ENCODE measurements at places on chromosomes 6 and 20. TPM values are rescaled to one million over a fixed set of nuclear protein-coding genes. Genes with fewer than 3 reads are reported as not detected.

GRCh38 chr6:113805173-113805790 lies 51.9 kb upstream of the MARCKS start:
- H3K4me3 ChIP-seq = no peak overlapping the region
- H3K4me1 ChIP-seq = no peaks in the 10 kb centered on the region
- no peak overlapping the region for H3K27ac ChIP-seq

GRCh38 chr6:21317642-21318041 lies 275.9 kb upstream of the SOX4 start:
- H3K27me3 ChIP-seq = no peaks in the 10 kb centered on the region
- H3K27ac ChIP-seq = peak overlapping the region; percentile 46
- peaks cover 9% of the 10 kb centered on the region for H3K4me1 ChIP-seq
- DNase-seq = no peak
- no peak overlapping the region for H3K4me3 ChIP-seq

DNA sequence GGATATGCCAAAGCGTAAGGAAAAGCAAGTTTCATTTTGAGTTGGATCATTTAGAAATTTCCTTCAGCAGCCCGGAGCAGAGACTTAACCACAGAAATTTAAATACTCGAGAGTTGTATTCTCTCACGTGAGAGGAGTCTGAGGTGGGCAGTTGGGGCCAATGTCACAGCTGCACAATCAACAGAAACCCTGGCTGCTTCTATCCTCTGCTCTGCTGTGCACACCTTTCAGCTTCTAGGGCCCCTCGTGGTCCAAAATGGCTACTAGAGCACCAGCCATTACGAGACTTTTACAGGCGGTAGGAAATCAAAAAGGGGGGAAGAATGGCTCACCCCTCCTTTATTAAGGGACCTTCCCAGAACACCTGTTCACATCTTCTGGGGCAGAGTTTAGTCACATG lies 153.9 kb downstream of the TAF4 start:
- H3K27ac ChIP-seq = no peak overlapping the region
- no peak overlapping the region for H3K4me3 ChIP-seq
- H3K27me3 ChIP-seq = peaks cover 5% of the 10 kb centered on the region
- H3K4me1 ChIP-seq = no peaks in the 10 kb centered on the region

RAD21L1 gene
- total RNA-seq = not detected

EHMT2 gene
- 175 TPM for total RNA-seq

ADGB gene
- total RNA-seq = 0.04 TPM

NNAT gene
- 87.4 TPM for total RNA-seq

DNA sequence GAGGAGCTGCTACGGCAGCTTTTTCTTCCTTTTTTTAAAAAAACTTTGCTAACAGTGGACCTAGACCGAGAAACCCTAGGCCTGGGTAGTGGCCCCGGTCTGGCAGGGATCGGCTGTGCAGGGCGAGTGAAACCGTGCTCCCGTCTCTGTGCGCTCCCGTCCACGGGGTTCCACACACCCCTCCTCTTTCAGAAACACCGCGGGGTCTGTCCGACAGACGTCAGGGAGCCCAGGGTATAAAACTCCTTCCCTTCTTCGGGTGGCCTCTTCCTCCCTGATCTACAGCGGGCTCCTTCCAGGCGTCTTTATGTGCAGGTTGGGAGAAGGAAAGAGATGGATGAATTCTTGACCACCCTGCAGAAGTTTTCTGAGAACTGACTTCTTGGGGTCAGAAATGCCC lies 27.1 kb upstream of the SMOC2 start:
- H3K27me3 ChIP-seq = peaks cover 22% of the 10 kb centered on the region
- no peak for DNase-seq
- H3K27ac ChIP-seq = no peak overlapping the region
- no peak overlapping the region for H3K4me3 ChIP-seq
- peaks cover 2% of the 10 kb centered on the region for H3K4me1 ChIP-seq

DNA sequence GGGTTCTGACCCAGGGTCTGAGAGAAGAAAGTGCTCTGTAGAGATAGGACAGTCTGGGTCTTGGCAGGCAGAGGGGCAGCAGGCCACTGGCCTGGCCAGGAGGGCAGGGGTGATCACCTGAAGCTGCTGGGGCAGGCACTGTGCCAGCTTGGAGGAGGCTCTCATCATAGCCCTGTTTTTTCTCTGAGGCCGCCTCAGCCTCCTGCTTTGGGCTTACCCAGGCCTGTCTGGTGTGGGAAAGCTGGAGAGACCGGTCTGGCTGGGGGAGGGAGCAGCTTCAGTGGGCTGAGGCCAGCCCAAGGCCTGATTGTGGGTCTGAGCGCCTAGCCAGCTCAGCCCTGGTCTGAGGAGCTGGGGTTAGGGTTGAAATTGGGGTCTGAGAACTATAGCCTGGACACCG lies 3.9 kb downstream of the LPIN3 start:
- no peak for DNase-seq
- no peak overlapping the region for H3K27ac ChIP-seq
- H3K4me1 ChIP-seq = peaks cover 9% of the 10 kb centered on the region
- peaks cover 4% of the 10 kb centered on the region for H3K27me3 ChIP-seq
- H3K4me3 ChIP-seq = no peak overlapping the region

IPCEF1 gene
- total RNA-seq = 0.77 TPM

- DNase-seq = no peak
- H3K4me3 ChIP-seq = no peak overlapping the region
- no peaks in the 10 kb centered on the region for H3K4me1 ChIP-seq
- H3K36me3 ChIP-seq = no peaks in the 10 kb centered on the region
- no peaks in the 10 kb centered on the region for H3K27me3 ChIP-seq
These were observed 24.6 kb upstream of the CALHM6 start for GRCh38 chr6:116436586-116436985.

EDN3 gene
- 3.6 TPM for total RNA-seq

DNA sequence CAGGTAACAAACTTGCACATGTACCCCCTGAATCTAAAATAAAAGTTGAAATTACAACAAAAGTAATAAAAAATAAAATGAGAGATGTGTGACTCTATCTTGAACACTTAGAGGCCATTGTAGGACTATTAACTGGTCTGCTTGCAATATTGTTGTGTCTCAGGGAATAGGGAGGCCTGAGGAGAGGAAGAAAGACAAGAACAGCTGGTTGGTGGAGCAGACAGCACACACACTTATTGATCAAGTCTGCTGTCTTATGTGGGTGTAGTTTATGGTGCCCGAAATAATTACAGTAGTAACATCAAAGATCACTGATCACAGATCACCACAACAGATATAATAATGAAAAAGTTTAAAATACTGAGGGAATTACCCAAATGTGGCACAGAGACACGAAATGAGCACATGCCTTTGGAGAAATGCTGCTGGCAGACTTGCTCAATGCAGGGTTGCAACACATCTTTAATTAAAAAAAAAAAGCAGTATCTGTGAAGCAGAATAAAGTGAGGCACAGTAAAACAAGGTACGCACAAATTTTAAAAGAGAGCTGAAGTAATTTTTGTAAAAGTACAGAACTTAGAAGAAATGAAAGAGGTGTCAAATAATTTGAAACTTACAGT lies 110.1 kb upstream of the HDAC2 start:
- DNase-seq = no peak
- H3K36me3 ChIP-seq = no peaks in the 10 kb centered on the region
- no peaks in the 10 kb centered on the region for H3K27me3 ChIP-seq
- H3K4me1 ChIP-seq = no peaks in the 10 kb centered on the region
- no peak overlapping the region for H3K4me3 ChIP-seq

DNA sequence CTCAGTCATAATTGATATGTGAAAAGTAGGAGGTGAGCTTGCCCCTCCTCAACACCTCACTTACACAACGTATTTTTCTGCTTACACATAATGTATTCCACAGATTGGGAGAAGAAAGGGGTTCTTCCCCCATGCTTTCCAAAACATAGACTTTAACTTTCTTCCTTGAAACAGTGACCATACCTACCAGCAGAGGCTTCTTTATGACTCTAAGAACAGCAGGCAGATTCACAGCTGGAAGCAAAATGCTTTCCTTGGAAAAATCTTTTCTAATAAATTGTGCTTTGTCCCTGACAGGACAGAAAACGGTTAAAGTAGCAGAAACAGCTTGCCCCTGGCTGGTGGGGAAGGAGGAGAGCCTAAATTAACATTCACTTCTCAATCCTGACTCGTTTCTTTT lies 629.1 kb upstream of the IMPG1 start:
- H3K27ac ChIP-seq = no peak overlapping the region
- H3K4me1 ChIP-seq = no peaks in the 10 kb centered on the region
- no peaks in the 10 kb centered on the region for H3K36me3 ChIP-seq
- H3K4me3 ChIP-seq = no peak overlapping the region
- no peaks in the 10 kb centered on the region for H3K27me3 ChIP-seq
- DNase-seq = no peak

DNA sequence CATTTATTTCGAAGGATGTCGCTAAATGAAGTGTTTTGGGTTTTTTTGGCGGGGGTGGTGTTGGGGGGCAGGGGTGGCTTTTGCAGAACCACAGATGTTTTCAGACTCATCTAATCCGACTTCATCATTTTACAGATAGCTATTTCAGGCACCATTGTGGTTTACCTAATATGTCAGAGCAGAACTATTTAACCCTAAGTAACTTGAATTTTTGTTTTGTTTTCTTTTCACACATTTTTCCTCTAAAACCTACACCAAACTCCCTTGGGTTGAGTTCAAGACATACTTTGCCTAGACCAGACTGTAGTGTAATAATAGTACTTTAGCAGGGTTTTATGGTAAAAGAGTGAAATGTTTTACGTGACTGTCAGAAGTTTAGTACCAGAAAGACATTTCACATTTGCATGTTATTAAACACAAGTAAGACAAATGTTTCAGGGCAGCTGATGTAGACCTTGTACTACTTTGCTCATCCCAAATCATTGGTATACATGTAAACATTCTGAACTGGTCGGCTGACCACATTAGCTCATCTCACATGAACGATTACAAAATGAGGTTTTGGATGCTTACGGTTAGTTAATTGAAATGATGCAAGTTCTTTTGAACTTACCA lies 37.7 kb downstream of the MAP3K4 start:
- H3K27ac ChIP-seq = no peak overlapping the region
- peaks cover 4% of the 10 kb centered on the region for H3K36me3 ChIP-seq
- no peaks in the 10 kb centered on the region for H3K27me3 ChIP-seq
- peaks cover 5% of the 10 kb centered on the region for H3K4me1 ChIP-seq
- DNase-seq = no peak

GRM4 gene
- 0.38 TPM for total RNA-seq

PI16 gene
- total RNA-seq = not detected

- peaks cover 25% of the 10 kb centered on the region for H3K27me3 ChIP-seq
- no peak overlapping the region for H3K4me3 ChIP-seq
- H3K27ac ChIP-seq = no peak overlapping the region
- DNase-seq = no peak
These were observed 36.8 kb downstream of the NTSR1 start for GRCh38 chr20:62745279-62745951.

DNA sequence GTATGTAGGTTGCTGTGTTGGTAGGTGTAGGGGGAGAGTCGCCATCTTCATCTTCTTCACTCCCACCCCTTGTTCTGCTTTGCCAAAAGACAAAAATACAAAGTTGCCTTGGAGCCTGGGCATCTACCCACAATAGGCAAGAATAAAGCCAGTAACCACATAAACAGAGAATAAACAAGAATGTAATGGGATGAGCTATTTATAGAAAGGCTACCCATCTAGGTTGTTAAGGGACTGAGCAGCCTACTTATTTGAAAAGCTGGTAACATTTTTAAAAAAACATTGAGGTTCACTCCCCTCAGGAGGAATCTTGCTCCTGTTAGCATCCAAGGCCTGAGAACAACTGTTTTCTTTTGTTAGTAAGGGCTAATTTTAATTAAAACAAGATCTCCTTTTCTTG lies 301.4 kb upstream of the STXBP5 start:
- DNase-seq = no peak
- H3K4me1 ChIP-seq = no peaks in the 10 kb centered on the region
- no peak overlapping the region for H3K27ac ChIP-seq
- no peaks in the 10 kb centered on the region for H3K36me3 ChIP-seq

GRCh38 chr6:37477191-37477590 lies 22.5 kb downstream of the CCDC167 start:
- H3K27me3 ChIP-seq = no peaks in the 10 kb centered on the region
- H3K36me3 ChIP-seq = peaks cover 20% of the 10 kb centered on the region
- no peak for DNase-seq
- H3K4me3 ChIP-seq = no peak overlapping the region
- no peaks in the 10 kb centered on the region for H3K4me1 ChIP-seq

MEP1A gene
- 4.1 TPM for total RNA-seq

LY6G6F gene
- not detected for total RNA-seq

TPX2 gene
- 71.9 TPM for total RNA-seq

DNA sequence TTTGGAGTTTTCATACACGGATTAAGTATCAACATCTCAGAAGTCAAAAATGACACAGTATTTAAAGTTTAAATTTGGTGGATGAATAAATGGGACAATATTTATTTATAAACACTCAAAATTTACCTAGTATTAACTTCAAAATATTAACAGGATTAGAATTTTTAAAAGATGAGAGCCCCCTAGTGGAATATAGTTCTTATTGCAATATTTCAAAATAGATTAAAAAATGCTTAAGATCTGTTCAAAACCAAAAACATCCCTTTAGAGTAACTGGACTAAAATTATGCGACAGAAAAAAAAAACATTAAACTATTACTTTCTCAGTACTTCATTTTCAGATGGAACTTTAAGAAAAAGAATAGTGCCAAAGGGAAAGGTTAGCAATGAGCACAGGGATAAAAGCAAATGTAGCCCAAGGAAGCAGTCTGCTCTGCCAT lies 56.6 kb downstream of the SNX14 start:
- H3K4me3 ChIP-seq = no peak overlapping the region
- H3K4me1 ChIP-seq = no peaks in the 10 kb centered on the region
- peaks cover 8% of the 10 kb centered on the region for H3K36me3 ChIP-seq

GRCh38 chr6:139722530-139722929 lies 348.1 kb upstream of the CITED2 start:
- no peak overlapping the region for H3K27ac ChIP-seq
- H3K36me3 ChIP-seq = no peaks in the 10 kb centered on the region
- H3K4me3 ChIP-seq = no peak overlapping the region
- no peak for DNase-seq
- H3K27me3 ChIP-seq = no peaks in the 10 kb centered on the region

GRCh38 chr6:4565301-4566250 lies 210.6 kb upstream of the CDYL start:
- H3K27ac ChIP-seq = no peak overlapping the region
- no peak for DNase-seq
- no peaks in the 10 kb centered on the region for H3K36me3 ChIP-seq
- H3K4me1 ChIP-seq = no peaks in the 10 kb centered on the region
- H3K4me3 ChIP-seq = no peak overlapping the region

ABHD16B gene
- not detected for total RNA-seq

GRCh38 chr6:68689910-68690309 lies 54.8 kb downstream of the ADGRB3 start:
- H3K4me3 ChIP-seq = no peak overlapping the region
- no peak overlapping the region for H3K27ac ChIP-seq

All from progenitor cell of endocrine pancreas (in vitro differentiated cells).